Mammary epithelial cell (primary cell): ENCODE measurements at places on chromosomes 11 and 22. TPM values are rescaled to one million over a fixed set of nuclear protein-coding genes. Genes with fewer than 3 reads are reported as not detected.

DRICH1 gene
- polyA plus RNA-seq = not detected

SCN2B gene
- 0.43 TPM for polyA plus RNA-seq

MPZL3 gene
- 4.3 TPM for polyA plus RNA-seq

SLC22A12 gene
- polyA plus RNA-seq = not detected

- no peak for DNase-seq
Measured at GRCh38 chr22:44441401-44442185, 56.4 kb downstream of the RTL6 start.

DNA sequence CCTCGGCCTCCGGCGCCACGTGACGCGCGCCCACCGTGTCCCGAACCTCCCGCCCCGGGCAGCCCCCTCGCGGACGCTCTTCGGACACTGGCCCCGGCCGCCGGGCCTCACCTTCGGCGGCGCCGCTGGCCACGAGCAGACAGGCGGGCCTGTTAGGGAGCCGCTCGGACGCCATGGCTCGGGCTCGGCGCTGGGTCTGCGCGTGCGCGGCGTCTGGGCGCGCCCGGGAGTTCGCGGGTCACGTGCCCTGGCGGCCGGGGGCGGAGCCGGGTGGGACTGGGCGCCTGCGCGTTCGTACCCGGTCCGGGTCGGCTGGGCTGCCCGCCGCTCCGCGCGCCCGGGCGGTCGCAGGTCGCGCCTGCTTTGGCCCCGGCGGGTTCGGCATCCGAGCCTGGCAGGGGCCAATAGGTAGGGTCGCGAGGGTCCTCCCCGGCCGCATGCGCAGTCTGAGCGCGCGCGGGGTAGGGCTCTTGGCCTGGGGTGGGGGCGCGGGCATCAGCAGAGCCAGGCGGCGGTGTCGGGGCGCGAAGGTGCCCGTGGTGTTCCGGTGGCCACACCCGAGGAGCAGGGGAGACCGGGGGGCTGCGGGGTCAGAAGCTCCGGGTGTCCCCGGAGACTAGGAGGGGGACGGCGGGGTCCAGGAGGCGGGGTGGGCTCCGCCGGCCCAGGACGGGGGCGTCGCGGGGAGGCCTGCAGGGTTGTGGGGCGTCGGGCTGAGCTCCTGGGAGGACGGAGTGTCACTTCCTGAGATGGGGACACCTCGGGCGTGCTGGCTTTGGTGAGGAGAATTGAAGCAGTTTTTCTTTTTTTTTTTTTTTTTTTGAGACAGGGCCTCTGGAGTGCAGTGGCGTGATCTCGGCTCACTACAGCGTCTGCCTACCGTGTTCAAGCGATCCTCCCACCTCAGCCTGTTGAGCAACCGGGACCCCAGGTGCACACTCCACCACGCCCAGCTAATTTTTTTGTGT is at the start of gene GATD1:
Gene GATD1 (minus strand): TSS at position 200 of the 968 bp plus-strand sequence. CDS start 25 bp downstream, at position 175.
- peak; percentile 84 for DNase-seq

- DNase-seq = no peak
Measured at GRCh38 chr22:47484960-47485569, 722.6 kb downstream of the TBC1D22A start.

DNA sequence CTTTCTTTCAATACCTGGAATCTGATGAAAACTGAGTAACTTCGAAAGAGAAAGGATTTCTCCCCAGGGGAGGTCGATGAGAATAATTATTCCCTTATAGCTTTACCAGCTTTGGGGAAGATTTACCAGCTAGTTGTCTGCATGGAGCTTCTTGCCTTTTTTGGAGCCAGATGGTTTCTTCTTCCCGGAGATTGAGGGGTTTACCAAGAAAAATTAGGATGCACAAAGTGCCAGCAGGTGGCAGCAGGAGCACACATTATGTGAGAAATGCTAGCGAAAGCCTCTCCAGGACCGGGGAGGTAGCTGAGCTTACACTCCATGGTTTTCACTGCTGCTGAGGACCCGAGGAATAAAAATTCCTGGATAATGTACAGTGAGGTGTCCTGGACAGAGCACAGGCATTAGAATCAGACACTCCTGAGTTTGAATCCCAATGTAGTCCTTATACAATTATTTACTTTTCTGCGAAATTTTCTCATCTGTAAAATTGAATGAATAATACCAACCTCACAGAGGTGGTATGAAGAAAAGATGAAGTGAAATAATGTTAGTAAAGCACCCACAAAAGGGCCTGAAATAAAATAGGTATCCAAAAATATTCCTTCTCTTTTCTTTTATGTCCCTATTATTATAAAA is 46.0 kb upstream of the PARVA start:
- peak; percentile 70 for DNase-seq

DNA sequence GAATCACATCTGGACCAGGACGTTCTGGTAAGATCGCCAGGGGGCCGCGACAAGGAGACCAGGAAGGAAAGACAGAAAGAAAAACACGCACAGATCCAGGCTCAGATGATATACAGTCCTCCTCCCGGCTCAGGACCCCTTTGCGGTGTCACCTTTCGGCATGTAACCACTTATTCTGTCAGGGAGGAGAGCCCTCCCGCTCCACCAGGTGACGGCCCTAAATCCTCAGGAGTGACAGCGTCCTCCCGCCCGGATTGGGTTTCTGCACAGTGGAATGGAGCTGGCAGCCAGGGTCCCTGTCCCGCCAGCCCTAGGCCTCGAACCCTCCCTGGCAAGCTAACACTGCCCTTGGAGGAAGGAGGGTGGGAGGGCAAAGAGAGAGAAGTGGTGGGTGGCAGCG is 24.3 kb upstream of the KCNQ1OT1 start:
- no peak for DNase-seq

DNA sequence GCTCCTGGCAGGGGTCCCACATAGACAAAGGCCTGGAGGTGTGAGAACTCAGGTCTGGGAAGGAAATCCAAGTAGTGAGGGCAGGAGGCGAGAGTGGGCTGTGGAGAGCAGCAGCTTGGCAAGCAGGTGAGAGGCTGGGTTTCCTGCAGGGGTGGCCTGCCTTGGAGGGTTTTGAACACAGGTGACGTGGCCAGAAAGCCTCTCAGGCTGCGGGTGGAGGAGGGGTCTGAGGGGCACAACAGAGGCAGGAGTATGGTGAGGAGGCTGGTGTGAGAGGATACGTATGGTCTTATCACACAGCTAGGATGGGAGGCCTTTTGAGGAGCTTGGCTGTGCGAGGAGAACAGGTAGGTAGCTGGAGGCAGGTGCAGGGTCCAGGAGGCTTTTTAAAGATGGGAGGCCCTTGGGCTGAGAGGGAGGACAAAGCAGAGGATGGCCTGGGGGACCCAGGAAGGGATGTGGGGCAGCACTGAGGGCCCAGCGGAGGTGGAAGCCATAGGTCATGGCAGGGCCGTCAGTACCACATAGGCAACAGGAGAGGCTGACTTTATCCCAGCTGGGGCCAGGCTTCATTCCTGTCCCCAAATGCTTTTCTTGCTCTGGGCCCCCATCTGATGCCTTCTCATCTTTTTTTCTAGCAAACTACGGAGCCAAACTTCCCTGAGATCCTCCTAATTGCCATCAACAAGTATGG is 84.4 kb downstream of the MYO7A start:
- DNase-seq = no peak

- peak; percentile 53 for DNase-seq
Measured at GRCh38 chr11:107018902-107019493, 722 bp upstream of the GUCY1A2 start.

GRCh38 chr11:19259487-19260345 is 19.0 kb upstream of the E2F8 start:
- peak; percentile 36 for DNase-seq

DNA sequence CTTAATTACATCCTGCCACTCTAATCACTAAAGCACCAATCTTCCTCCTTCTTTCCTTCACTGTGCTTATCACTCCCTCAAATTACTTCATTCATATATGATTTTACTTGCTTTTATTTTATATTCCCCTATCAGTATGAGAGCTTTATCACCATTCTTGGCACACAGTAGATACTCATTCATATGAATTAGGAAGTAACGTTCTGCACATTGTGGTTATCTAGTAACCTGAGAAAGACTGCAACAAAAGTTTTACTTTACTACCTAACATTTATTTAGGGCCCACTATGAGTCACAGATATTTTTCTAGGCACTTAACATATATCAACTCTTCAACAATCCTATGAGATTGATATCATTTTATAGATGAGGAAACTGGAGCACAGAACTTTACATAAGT is 1559.9 kb upstream of the TENM4 start:
- DNase-seq = no peak
